Natural killer cell treated with Interleukin-12 subunit alpha and Interleukin-12 subunit beta and Interleukin-15 and Interleukin-18, amount 100 ng/mL, for 72 hours (primary cell): ENCODE measurements at places on chromosomes 16 and 17. TPM values are rescaled to one million over a fixed set of nuclear protein-coding genes. Genes with fewer than 3 reads are reported as not detected.
A peak's percentile ranks its signal among the peaks of the same experiment; 100 is the strongest.

DNA sequence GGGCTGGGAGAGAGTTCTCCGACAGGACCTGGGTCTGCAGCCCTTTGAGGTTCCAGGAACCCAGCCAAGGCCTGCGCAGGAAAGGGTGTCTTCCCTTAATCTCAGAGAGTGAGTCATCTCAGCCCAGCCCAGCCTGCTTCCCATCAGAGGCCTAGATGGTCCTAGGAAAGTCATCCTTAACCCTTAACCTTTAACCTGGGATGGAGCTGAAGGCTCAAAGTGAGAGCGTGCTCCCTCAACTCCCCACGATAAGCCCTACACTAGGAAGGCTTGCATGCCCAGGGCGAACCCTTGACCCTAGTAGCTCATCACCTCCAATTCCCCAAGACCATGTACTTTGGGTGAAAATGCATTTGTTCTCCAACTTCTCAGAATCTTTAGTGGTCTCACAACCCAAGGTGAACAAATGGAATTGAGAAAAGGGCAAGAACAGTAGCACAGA lies 4.8 kb upstream of the ATXN7L3 start:
- DNase-seq, result no peak

GRCh38 chr16:84348386-84348888 lies 19.9 kb upstream of the ATP2C2 start:
- no peak for DNase-seq

GRCh38 chr16:19088341-19088916 lies 21.0 kb downstream of the COQ7 start:
- DNase-seq, result no peak

GRCh38 chr17:64638552-64639203 lies 23.4 kb downstream of the SMURF2 start:
- no peak for DNase-seq

GRCh38 chr17:34816848-34817247 lies 144.4 kb downstream of the CCT6B start:
- DNase-seq, result peak; percentile 16

DNA sequence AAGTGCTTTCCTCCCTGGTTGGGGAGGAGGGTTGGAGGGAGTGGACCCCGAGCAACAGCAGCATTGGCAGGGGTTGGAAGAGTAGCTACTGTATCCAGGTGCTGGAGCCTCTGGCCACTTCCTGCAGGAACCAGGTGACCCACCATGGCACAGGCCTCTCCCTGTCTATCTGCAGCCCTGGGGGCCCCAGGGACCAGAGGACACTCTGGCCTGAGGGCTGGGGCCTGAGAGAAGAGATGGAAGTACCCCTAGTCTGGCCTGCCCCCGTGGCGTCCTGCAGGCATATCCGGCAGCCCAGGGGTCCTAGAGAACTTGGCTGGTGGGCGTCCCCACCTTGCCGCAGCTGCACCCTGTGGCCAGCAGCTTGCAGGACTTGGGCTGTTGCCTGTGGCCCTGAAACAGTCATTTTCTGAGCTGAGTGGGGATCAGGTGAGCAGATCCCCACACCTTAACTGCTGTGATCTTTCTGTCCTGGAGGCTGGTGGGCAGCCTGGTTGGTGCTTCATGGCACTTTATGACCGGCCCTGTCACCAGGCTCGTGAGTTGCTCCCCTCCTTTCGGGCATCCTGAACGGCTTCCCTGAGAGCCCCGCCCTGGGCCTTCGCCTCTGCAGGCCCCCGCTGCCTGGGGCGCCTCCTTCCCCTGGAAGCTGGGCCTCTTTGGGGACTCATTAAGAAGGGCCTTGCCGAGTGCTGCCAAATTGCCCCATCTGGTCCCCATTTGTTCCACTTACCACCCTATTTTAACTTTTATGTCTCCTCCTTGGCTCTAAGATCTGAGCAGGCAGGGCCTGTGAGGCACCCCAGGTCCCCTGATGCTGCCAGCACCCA lies 298.6 kb downstream of the SEC14L1 start:
- DNase-seq, result no peak

GRCh38 chr17:19379361-19380065 lies 1.2 kb downstream of the MAPK7 start:
- no peak for DNase-seq

GRCh38 chr17:56727876-56728617 lies 105.7 kb downstream of the C17orf67 start:
- DNase-seq, result no peak

DNA sequence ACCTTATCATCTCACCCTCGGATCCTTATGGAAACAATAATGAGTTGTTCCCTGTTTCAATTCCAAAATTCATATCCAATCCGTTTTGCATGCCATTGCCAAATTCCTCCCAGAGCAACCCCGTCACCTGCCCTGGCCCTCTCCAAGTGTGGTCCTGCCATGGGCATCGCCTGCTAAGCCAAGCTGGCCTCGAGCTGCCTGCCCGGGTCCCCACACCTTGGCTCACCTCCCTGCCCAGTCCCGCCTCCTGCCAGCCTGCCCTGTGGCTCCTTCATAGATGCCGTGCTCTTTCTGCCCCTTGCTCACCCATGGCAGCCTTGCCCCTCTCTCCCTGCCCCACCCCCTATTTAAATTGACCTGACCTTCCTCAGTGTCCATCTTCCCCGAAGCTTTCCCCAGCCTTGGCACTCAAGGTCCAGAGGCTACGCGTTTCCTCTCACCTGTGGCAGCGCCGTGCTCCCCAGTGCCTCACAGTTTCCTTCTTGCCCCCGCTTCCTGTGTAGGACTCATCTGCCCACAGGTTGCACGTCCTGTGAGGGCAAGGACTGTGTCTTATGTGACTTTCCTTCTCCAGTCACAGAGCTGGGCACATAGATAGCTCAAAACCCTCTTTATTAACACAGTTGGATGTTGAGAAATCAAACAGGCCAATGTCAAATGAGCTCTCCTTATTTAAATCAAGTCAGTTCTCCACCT lies 12.7 kb downstream of the MAPT start:
- no peak for DNase-seq

DNA sequence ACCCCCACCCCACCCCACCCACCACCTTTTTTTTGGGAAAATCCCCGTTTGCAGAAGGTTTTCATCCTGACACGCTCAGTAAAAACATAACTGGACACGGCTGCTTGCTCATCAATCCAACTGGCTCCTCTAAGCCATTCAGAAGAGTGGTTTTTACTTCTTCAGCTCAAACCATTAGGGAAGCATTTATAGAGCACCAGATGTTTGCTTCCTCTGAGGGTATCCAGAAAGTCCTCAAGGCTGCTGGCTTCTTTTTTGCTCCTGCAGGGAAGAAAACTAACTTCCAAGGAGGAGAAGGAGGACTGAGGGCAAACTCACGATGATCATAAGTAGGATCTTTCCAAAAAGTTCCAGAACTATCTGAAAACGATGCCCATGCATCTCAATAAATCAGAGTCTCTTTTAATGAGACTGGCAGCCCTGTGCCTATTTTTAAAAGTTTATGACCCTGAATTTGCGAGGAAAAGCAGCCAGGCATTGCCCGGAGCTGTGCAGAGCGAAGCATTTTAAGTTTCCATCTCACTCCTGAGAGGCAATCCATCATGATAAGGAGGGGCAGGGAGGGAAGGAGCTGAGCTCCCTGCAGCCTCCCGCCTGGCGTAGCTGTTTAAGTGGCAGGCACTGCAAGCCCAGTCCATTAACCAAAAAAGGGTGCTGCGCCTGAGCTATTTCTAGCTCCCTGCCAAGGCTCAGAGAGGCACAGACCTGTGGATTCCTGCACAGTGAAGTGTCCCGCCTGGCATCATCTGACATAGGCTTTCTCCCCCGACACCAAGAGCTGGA lies 146.3 kb upstream of the FOXF1 start:
- DNase-seq, result no peak

The YPEL3 gene
- total RNA-seq, result 25.8 TPM

The SEZ6L2 gene
- not detected for total RNA-seq

The BAHCC1 gene
- total RNA-seq, result 0.52 TPM

The ODAD4 gene
- 1.0 TPM for total RNA-seq

The SNX20 gene
- total RNA-seq, result 26.2 TPM
